ENCODE measurements at places on chromosomes 2 and 18.

GRCh38 chr18:73563345-73563744 is 584.3 kb downstream of the FBXO15 start:
- no peak for DNase-seq

GRCh38 chr2:113164930-113165585 is 8.7 kb upstream of the PSD4 start:
- no peak for DNase-seq

DNA sequence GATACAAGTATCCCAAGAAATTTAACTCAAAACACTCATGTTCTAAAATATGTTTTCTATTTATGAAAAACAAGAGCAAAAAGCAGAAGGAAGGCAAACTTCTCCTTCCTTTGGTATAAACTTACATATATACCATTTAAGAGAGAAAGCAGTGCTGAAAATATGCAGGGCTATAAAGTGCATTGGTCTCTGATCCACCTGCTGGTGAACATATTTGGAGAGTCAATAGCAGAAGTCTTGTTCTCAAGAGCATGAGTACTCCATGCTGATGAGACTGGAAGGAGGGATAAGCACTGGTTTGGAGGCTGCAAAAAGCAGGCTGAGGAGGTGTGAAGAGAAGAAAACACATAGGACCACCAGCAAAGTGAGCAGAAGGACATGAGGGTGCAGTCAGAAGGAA is 391.2 kb downstream of the STK39 start:
- DNase-seq = no peak

DNA sequence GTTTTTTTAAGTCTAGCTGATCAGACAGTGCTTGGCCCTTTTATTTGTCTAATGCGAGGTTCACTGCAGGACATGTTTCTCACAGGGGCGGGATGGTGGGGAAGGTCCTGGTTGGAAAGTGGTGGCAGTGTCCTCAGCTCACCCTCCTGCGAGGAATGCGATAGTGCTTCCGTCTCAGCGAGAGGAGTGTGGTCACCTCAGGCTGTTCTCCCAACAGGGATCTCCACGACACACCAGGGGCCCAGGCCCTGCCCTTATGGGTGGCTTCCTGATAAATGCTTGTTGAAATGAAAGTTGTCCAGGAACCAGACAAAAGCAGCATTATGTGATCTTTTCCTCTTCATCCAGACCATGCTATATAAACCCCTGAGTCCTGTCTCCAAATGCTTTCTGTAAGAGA is 70.1 kb downstream of the BOLA3 start:
- DNase-seq = no peak

DNA sequence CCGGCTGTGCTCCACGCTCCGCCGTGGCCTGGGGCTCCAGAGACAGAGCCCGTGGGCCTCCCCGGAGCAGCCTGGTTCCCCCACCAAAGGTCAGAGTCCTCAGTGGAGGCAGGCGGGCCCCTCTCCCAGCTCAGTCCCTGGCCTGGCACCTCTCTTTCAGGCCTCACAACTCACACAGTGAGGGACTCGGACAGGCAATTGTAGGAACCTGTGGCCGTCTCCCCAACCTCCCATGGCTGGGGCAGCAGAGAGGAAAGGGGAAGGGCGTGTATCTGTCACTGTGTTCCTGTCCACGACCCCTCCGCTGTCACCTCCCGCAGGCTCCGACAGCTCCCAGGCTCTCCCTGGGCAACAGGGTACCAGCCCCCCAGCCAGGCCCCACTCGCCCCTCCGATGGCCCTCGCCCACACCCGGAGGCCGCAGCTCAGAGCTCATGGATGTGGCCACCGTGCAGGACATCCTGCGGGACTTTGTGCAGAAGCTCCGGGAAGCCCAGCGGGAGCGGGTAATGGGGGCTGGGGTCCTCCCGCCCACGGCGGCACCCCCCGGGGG is 32.4 kb upstream of the SNED1 start:
- DNase-seq = no peak

DNA sequence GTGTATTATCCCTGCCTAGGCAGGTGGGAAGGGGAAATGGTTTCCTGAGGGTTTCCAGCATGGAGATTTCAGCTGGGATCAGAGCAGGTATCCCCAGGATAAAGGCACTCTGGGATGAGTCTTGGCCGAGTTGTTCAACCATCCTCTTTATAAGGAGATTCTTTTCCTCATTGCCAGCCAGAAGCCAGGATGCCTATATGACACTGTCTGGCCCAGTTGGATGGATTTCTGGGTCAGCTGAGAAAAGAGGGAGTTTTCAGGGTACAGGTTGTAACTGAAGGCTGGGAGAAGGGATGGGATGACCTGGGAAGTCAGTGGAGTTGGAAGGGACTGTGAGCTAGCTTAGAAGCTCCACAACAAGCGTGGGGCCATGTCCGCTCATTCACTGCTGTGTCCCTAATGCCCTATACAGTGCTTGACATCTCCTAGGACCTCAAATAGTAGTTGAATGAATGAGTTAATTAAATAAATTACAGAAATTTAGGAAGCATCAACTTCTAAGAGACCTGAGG is 8.3 kb downstream of the RHOB start:
- no peak for DNase-seq

DNA sequence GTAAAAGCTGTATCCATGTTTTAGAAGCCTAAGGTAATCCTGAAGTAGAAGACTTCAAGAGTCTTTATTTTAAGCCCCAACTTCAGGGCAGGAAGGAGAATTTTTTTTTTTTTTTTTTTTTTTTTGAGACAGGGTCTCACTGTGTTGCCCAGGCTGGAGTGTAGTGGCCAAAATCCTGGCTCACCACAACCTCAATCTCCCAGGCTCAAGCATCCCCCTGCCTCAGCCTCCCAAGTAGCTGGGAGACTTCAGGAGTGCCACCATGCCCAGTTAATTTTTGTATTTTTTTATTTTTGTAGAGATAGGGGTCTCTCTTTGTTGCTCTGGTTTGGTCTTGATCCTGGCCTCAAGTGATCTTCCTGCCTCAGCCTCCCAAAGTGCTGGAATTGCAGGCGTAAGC is 3.3 kb upstream of the RNF152 start:
- DNase-seq = no peak

- no peak for DNase-seq
Measured at GRCh38 chr2:2455151-2455550, 124.1 kb upstream of the MYT1L start.

- peak; percentile 45 for DNase-seq
Measured at GRCh38 chr2:177239932-177240630, 24.4 kb downstream of the NFE2L2 start.

DNA sequence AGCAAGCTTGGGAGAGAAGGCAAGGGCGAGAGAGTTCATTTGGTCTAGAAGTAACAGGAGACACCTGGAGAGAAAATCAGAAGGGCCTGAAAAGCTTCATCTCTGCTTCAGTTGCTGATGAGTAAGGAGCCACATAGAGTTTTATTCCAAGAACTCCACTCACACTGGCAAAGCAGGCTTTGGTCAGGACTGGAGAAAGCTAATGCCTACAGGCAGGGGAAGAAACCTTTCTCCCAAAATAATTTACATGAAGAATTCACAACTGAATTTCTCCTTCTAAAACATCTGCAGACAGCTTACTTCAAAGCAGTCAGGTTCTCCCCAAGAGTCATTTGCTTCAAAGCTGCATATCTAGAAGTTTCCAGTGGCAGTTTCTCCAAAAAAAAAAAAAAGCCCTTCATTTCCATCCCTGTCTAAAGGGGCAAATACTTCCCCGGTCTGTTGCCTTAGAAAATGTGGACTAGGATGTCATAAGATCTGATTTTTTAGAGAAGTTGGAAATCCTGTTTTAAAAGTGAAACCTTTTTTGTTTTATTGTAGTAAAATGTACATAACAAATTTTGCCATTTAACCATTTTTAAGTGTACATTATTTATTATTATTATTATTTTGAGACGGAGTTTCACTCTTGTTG is 46.3 kb downstream of the TMEM247 start:
- DNase-seq = no peak

DNA sequence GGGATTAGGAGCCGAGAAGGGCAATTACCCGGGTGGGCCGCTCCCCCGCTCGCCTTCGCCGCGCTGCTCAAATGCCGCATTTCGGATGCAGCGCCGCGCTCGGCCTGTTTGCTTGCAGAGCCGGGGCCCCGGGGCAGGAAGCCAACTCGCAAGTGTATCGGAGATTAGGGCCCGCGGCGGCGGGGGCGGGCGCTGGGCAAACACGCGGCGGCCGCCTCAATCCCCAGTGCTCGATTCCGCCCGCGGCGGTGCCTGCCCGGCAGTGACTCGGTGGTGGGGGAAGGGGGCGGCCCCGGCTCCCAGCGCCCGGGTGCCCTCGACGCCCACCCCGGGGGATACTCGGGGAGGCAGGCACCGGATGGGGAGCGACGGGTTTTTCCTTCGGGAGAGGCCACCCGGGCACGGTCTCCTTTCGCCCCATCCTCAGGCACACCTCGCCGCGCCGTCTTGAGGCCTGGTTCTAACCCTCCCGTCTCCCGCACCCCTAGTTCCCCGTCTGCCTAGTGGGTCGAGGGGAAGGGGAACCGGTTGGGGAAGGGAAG is 26.6 kb upstream of the NOTO start:
- DNase-seq = no peak

GRCh38 chr18:58396966-58397365 is 231.9 kb downstream of the ALPK2 start:
- DNase-seq = no peak

GRCh38 chr18:54261894-54262293 is 7.4 kb upstream of the POLI start:
- DNase-seq = no peak

DNA sequence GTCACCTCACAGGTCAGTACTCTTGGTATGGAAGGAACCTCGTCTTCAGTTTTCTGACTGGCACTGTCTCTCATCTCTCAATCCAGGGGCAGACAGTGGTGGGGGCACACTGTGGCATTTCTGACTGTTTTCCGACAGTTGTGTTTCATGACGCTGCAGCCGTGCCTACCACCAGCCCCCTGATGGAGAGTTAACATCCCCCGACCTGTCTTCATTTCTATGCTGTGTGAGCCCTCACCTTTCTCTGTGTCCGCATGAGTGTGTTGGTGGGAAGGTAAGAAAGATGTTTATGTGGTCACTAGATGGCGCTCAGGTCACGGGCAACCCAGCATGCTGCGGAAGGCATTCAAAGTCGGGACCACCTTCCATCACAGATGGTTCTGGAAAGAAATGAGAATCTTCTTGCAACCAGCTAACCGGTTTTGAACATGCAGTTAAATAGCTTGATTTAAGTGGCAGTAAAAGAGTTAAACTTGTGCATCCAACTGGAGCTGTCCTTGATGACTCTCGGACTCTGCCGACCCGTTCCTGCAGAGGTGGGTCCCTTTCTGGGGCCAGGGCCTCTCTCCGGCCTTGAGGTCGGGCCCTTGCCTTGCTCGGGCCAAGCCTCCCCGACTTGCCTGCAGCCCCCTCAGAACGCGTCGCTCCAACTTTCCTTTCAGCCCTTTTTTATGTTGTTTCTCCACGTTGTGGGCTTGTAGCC is 92.4 kb downstream of the DYSF start:
- peak; percentile 62 for DNase-seq

DNA sequence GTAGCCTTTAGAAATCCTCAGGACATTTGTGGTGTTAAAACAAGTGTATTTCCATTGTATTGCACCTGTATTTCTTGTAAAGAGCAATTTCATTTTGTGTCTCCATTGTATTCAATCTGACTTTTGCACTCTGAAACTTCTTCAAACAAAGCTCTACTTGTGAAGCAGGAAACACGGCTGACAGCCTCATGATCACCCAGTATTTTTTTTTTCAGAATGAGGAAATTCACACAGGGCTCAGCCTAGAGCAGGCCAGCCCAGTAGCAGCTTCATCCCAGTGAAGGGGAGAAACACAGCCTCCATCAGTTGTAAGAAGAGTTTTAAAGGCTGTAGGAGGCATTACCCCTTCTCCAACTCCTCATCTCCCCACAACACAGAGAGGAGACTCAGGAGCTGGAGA is 175.9 kb upstream of the KLHL29 start:
- DNase-seq = no peak

- DNase-seq = no peak
Measured at GRCh38 chr2:226715347-226715990, 84.2 kb downstream of the IRS1 start.

DNA sequence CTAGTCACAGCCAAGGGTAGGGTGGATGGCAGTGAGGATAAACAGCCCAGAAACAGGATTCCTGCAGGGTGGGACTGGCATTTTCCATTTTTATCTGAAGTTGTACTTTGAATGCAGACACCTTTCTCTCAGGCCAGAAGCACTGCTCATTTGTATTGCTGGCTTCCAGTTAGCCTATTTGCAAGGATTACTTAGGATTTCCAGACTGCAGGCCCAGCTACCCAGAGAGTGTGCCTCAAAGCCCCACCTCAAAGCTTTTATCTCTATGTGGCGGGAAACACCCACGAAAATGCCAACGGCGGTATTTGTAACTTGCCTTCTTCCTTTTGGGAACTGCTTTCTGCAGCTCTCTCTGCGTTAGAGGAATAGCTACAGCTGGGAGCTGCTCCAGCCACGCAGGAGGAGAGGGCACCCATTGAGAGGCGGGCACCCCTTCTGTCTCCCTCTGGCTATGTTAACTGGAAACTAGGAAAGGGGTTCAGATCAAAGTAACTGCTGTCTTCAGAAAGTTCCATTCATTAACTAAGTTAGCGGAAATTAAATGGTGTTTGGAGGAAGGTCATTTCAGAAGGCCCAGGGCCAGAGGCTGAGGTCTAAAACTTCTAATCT is 144.9 kb downstream of the TGIF1 start:
- DNase-seq = no peak

DNA sequence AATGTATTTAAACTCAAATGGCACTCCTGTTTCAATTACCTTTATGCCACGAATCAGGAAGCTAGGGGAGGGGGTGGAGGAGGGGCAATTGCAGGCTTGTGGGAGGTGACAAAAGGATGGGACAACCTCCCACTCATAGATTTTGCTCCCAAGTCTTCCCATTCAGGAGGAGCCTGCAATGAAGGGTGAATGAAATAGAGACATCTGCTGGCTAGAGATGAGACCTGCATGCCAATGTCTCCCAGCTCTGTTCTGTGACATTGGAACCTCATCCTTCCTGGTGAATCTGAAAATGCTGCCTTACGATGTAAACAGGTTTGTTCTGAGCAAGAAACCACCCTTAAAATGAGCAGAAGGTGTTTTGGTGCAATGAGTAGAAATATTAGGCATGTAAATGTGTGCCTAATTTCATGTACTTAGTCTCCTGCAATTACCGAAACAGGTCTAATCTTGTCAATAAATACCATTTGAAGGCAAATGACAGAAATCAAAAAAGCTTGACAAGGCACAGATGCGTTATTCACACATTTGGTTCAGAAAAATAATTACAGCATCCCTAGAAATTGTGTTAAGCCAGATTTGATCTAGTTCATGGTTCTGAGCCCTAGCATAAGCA is 2.7 kb upstream of the PID1 start:
- DNase-seq = peak; percentile 89

GRCh38 chr2:47076586-47077441 is 78.3 kb downstream of the STPG4 start:
- peak; percentile 98 for DNase-seq
